Activated naive CD8-positive, alpha-beta T cell treated with anti-CD3 and anti-CD28 coated beads for 36 hours (primary cell): ENCODE measurements at places on chromosomes 12 and 14. TPM values are rescaled to one million over a fixed set of nuclear protein-coding genes. Genes with fewer than 3 reads are reported as not detected.

- peaks cover 8% of the 10 kb centered on the region for H3K4me1 ChIP-seq
- no peaks in the 10 kb centered on the region for H3K36me3 ChIP-seq
- H3K27ac ChIP-seq: no peak overlapping the region
- peaks cover 14% of the 10 kb centered on the region for H3K27me3 ChIP-seq
- no peak overlapping the region for H3K4me3 ChIP-seq
- no peak for DNase-seq
These were observed 67.5 kb downstream of the TMX1 start for GRCh38 chr14:51307551-51307950.

DNA sequence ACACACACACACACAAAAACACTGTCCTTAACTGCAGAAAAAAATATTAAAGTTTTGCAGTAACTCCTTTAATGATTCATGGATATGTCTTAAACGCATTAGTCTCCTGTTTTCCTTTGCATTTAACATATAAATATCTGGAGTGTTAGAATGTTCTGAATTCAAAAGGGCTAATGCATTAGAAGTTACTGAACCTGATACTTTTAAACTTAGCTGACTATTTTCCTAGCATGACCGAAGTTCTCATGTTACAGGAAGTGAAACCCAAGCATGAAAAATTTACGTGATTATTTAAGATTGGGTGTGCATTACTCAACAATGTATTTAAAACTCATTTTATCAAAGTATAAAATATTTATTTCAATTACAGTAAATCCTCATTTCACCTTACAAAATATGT is 791.2 kb downstream of the FLRT2 start:
- no peak overlapping the region for H3K27ac ChIP-seq
- no peaks in the 10 kb centered on the region for H3K36me3 ChIP-seq
- no peaks in the 10 kb centered on the region for H3K4me1 ChIP-seq
- H3K27me3 ChIP-seq: no peaks in the 10 kb centered on the region
- H3K4me3 ChIP-seq: no peak overlapping the region

DNA sequence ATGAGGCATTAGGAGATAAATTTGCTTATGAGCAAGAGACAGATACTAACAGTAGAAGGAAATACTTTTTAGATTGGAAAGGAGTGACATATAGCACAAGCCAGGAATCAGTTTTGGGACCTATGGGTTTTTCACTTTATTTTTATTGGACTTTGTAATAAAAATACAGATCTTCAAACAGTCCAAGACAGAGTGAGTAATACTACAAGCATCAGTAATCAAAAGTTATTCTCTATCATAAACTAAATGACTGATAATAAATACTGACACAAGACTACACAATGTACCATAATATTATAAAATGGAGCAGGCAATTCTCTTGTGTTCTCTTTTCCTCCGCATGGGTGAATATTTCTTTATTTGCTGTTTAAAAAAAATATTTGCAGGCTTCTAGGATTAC is 85.8 kb downstream of the DERA start:
- no peak overlapping the region for H3K4me3 ChIP-seq
- H3K27ac ChIP-seq: no peak overlapping the region
- peaks cover 12% of the 10 kb centered on the region for H3K36me3 ChIP-seq
- no peaks in the 10 kb centered on the region for H3K4me1 ChIP-seq
- no peak for DNase-seq

DNA sequence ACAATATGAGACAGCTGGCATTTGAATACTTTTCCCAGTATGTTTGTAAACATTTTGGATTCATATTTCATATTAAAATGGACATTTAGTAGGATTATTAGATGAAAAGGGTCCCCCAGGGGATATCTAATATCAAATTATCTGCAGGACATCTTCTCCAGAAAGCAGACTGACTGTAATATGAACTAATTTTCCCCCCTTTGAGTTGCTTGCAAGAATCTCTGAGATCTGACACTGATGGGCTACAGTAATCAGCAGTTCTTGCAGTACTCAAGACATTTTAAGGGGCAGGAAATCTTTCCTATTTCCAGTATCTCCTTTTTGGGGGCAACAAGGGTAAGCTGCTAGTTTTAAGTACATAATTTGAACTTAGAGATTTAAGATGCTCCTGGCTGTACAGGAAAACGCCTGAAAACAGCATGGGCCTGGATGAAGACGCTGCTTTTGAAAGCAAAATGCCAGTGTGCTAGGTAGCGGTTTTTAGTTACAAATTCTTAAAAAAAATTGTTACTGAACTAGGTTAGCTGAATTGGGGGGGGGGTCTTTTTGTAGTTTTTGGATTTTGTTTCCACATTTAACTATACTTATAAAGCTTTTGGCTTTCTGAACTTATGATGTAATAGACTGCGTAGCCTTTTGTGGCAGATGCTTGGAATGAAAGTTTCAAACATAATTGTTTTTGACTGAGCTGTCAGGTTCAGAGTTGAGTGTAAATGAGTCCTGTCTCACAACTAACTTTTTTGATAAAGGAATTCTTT is 2.2 kb downstream of the FRMD6 start:
- peaks cover 46% of the 10 kb centered on the region for H3K27me3 ChIP-seq
- H3K4me3 ChIP-seq: no peak overlapping the region
- H3K36me3 ChIP-seq: no peaks in the 10 kb centered on the region
- H3K27ac ChIP-seq: no peak overlapping the region

GRCh38 chr12:121933522-121934308 is 15.3 kb downstream of the CFAP251 start:
- no peak for DNase-seq
- H3K36me3 ChIP-seq: peaks cover 4% of the 10 kb centered on the region
- peaks cover 7% of the 10 kb centered on the region for H3K4me1 ChIP-seq
- H3K27me3 ChIP-seq: no peaks in the 10 kb centered on the region
- H3K27ac ChIP-seq: no peak overlapping the region

DNA sequence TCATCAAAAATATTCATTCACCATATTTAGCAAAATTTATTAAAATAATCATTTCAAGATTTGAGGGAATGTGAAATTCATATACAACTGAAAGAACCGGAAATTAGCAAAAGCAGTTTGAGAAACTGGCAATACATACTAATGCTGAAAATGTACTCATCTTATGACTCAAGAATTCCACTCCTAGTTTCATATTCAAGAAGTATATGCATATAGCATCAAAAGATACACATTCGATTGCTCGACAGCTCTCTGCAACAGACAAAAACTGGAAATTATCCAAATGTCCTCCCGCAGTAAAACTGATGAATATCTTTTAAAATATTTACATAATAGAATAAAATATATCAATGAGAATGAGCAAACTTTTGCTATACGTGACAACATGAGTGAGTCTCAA is 189.2 kb upstream of the MGAT4C start:
- DNase-seq: no peak
- no peak overlapping the region for H3K27ac ChIP-seq
- H3K27me3 ChIP-seq: no peaks in the 10 kb centered on the region
- H3K36me3 ChIP-seq: no peaks in the 10 kb centered on the region

DNA sequence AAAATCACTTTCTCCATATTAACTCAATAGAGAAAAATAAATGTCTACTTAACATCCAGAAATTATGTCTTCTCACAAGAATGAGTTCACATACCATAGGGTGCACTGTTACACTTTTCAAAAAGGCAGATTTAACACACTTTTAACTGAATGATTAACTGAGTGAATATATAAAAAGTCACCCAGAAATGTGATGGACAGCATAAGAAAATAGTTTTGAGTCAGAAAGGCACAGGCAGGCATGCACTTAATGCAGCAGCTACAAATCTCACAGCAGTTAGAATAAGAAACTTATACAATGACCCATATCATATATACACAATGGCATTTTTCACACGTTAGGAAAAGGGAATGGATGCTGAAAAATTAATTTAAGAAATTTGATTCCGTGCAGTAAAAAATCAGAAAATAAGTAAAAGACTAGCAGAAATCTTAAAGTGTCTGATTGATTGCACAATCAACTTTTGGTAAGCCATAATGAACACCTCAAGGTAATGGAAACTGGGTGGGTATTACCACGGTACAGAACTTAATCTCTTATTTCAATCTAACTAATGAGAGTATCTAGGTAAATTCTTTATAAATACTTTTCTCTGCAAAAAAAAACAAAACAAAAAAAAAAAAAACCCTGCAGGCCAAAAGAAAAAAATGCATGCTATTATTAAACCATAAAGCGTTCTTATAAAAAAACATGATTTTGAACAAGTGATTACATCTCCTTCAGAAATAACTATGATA is 3.5 kb downstream of the MED13L start:
- no peaks in the 10 kb centered on the region for H3K27me3 ChIP-seq
- peaks cover 5% of the 10 kb centered on the region for H3K36me3 ChIP-seq

DNA sequence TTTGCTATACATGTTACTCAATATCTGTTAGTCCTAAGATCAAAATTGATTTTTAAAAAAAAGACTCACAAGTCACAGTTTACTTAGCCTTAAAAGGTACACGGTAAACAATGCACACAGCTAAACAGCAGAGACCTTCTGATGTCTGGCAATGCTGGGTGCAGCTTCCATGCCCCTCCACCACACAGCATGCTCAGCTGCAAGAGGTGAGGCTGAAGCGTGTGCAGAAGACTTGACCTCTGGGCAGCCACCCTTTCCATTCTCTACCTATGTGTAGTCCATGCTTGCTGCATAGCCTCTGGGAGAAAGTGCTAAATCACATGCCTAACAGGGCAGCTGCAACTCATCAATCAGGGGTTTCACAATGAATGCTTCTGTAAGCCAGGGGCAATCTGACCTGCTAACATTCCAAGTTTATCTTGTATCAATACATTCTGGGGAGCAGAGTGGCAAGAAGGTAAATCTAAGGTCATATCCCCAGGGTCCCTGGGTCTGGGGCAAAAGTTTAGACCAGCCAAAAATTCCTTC is 44.5 kb upstream of the AMN1 start:
- H3K4me1 ChIP-seq: peaks cover 12% of the 10 kb centered on the region
- H3K27ac ChIP-seq: no peak overlapping the region
- H3K4me3 ChIP-seq: no peak overlapping the region

DNA sequence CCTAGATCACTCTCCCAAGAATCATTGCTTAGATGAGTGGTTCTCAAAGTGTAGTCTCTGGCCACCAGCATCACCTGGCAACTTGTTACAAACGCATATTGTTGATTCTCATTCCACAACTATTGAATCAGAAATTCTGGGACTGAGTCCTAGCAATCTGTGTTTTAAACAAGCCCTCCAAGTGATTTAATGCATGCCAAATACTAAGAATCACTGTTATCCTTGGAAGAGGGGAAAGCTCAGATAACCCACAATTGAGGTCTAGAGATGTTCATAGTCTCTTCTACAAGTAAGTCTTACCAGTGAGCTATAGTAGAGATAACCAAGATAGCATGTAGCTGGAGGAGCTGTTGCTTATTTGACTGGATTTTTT is 666.6 kb downstream of the DIO2 start:
- H3K4me1 ChIP-seq: no peaks in the 10 kb centered on the region
- H3K4me3 ChIP-seq: no peak overlapping the region
- DNase-seq: no peak
- no peaks in the 10 kb centered on the region for H3K36me3 ChIP-seq
- H3K27ac ChIP-seq: no peak overlapping the region

GRCh38 chr14:72962829-72963312 is 36.6 kb downstream of the DCAF4 start:
- no peak for DNase-seq
- H3K4me1 ChIP-seq: peaks cover 5% of the 10 kb centered on the region

DNA sequence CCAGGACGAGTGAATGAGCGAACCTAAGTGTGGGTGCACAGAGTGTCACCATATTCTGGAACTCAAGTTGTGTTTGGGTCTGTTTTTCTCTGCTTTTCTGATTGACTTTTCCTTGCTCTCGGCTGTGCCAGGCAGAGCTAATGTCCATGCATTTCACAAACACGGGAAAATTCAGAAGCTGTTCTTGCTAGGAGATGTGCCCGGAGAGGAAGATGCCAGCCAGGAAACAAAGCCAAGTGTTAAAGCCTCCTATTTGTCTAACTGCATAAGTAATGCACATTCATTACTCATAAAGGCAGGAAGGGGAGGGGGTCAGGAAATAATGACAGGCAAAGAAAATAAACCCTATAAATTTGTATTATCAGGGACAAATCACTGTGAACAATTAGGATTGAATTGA is 250.4 kb upstream of the SFSWAP start:
- no peak for DNase-seq
- peaks cover 5% of the 10 kb centered on the region for H3K27me3 ChIP-seq
- no peaks in the 10 kb centered on the region for H3K36me3 ChIP-seq
- no peak overlapping the region for H3K4me3 ChIP-seq
- no peaks in the 10 kb centered on the region for H3K4me1 ChIP-seq

DNA sequence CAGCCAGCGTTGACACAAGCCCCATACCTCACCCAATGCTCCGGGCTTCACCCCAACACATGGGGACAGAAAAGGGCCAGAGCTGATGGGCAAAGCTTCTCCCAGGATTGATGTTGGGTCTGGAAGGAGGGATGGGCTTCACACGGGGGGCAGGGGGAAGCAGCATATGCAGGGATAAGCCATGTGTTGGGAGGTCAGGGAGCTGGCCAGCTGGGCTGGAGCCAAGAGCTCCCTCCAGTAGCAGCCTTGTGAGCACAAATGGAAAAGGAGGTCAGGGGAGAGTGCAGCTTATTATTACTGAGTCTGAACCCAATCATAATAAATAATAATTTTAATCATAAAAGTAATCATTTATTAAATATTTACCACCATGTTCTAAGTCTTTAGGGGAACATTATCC is 9.3 kb downstream of the PLEKHD1 start:
- H3K4me1 ChIP-seq: no peaks in the 10 kb centered on the region
- no peak for DNase-seq
- no peak overlapping the region for H3K27ac ChIP-seq
- no peaks in the 10 kb centered on the region for H3K36me3 ChIP-seq
- peaks cover 7% of the 10 kb centered on the region for H3K27me3 ChIP-seq

GRCh38 chr14:49306152-49306751 is 279.9 kb downstream of the RPS29 start:
- no peak overlapping the region for H3K4me3 ChIP-seq
- no peaks in the 10 kb centered on the region for H3K4me1 ChIP-seq
- no peaks in the 10 kb centered on the region for H3K36me3 ChIP-seq
- H3K27ac ChIP-seq: no peak overlapping the region
- DNase-seq: no peak

GRCh38 chr12:41527534-41528116 is 339.5 kb downstream of the PDZRN4 start:
- no peaks in the 10 kb centered on the region for H3K27me3 ChIP-seq
- peaks cover 7% of the 10 kb centered on the region for H3K4me1 ChIP-seq
- H3K27ac ChIP-seq: no peak overlapping the region
- DNase-seq: no peak
- H3K36me3 ChIP-seq: no peaks in the 10 kb centered on the region

DNA sequence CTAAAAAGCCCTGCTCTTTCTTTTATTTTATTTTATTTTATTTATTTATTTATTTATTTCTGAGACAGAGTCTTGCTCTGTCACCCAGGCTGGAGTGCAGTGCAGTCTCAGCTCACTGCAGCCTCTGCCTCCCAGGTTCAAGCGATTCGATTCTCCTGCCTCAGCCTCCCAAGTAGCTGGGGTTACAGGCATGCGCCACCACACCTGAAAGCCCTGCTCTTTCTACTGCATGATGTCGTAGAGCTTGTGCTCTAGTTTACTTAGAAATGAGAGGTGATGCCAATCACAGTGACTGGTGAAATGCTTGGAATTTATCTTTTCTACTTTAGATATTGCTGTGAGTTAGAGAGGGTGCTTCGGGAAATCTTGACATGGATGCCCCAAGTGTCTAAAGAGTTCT is 54.5 kb downstream of the DAD1 start:
- no peak for DNase-seq
- H3K27me3 ChIP-seq: no peaks in the 10 kb centered on the region
- peak overlapping the region; percentile 95 for H3K27ac ChIP-seq
- H3K36me3 ChIP-seq: peaks cover 92% of the 10 kb centered on the region

PTPRB gene
- not detected for total RNA-seq

ANKS1B gene
- total RNA-seq: not detected

GPR68 gene
- 14.0 TPM for total RNA-seq

KRT78 gene
- total RNA-seq: not detected

PLA2G1B gene
- not detected for total RNA-seq

NRIP2 gene
- not detected for total RNA-seq

RPS6KL1 gene
- total RNA-seq: 6.0 TPM

A2ML1 gene
- not detected for total RNA-seq

OGFOD2 gene
- total RNA-seq: 26.8 TPM

ACOT6 gene
- not detected for total RNA-seq

RIN3 gene
- 59.2 TPM for total RNA-seq

DPF3 gene
- 1.1 TPM for total RNA-seq
